ENCODE measurements at places on chromosomes 16 and 17. TPM values are rescaled to one million over a fixed set of nuclear protein-coding genes. Genes with fewer than 3 reads are reported as not detected.

- no peak for DNase-seq
Measured at GRCh38 chr17:28875848-28876550, 21.2 kb downstream of the ERAL1 start.

GRCh38 chr16:57316390-57317017, 32.0 kb upstream of the PLLP start:
- DNase-seq = no peak

The NATD1 gene
- 2.1 TPM for total RNA-seq

GRCh38 chr17:49595980-49596379, 20.3 kb downstream of the NXPH3 start:
- DNase-seq = no peak

GRCh38 chr17:79261355-79262072, 186.9 kb downstream of the ENGASE start:
- no peak for DNase-seq

DNA sequence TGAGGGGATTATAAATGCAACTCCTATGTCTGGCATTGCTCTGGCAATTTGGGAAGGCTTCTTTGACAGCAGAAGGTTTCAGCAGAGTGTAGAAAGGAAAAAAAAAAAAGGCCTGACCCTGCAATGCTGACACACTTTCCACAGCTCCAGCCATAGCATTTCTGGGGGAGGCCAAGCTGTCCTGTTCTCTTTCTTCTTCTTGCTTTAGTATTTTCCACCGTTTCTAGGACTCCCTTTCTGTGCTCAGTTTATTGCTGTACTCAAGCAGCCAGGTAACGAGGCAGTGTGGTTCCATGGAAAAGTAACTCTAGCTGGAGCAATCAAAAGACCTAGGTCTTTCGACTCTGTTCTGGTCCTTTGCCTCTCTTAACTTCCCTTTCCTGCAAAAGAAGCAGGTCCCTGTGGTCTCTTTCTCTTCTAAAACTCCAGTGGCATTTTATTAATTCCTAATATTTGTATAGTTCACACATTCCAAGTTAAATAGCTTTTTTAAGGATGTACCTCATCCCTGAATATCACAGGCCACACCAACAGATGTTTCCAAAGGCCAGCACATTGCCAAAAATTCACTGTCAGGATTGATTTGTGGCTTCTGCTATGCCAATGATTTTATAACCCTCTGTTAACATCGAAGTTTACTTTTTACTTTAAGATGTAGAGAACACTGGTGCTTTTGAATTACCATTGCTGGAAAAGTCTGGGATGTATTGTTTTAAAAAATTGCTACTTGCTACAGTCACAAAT, 90.3 kb upstream of the BCAR1 start:
- no peak for DNase-seq

GRCh38 chr17:31593806-31594205, 202.3 kb downstream of the RAB11FIP4 start:
- DNase-seq = no peak

- DNase-seq = no peak
Measured at GRCh38 chr16:50668368-50669008, 12.6 kb downstream of the SNX20 start.

GRCh38 chr16:72068930-72069329, 5.9 kb downstream of the HPR start:
- no peak for DNase-seq

The TPSG1 gene
- total RNA-seq = not detected
